Urinary bladder (tissue), 4 donors: ENCODE measurements at places on chromosomes 6 and 20. TPM values are rescaled to one million over a fixed set of nuclear protein-coding genes. Genes with fewer than 3 reads are reported as not detected.

RSPH9 gene
- 1.0 TPM for total RNA-seq

SIRPD gene
- total RNA-seq, result not detected

VWA7 gene
- total RNA-seq, result 0.42 TPM

C6orf15 gene
- total RNA-seq, result not detected

C4B gene
- 4.7 TPM for total RNA-seq

OPN5 gene
- total RNA-seq, result 0.05 TPM

ZNF334 gene
- total RNA-seq, result 20.5 TPM

NOX3 gene
- not detected for total RNA-seq

DYNLT2 gene
- total RNA-seq, result 2.4 TPM

CNKSR3 gene
- 20.9 TPM for total RNA-seq

PI3 gene
- not detected for total RNA-seq

MYMX gene
- not detected for total RNA-seq

C6orf132 gene
- total RNA-seq, result 2.7 TPM

TNFRSF6B gene
- total RNA-seq, result 0.42 TPM

PRPH2 gene
- 5.1 TPM for total RNA-seq

PXMP4 gene
- 12.2 TPM for total RNA-seq

OR2H2 gene
- total RNA-seq, result not detected

XKR7 gene
- 0.05 TPM for total RNA-seq

C2 gene
- 4.0 TPM for total RNA-seq

NR2E1 gene
- total RNA-seq, result not detected

ALDH5A1 gene
- total RNA-seq, result 9.3 TPM

FNDC11 gene
- total RNA-seq, result 0.63 TPM

ZNF335 gene
- 11.9 TPM for total RNA-seq

ZNF322 gene
- 43.1 TPM for total RNA-seq

RSPO3 gene
- total RNA-seq, result 4.9 TPM

ATXN1 gene
- total RNA-seq, result 137 TPM

SLC35D3 gene
- 0.16 TPM for total RNA-seq

TSBP1 gene
- total RNA-seq, result not detected

CST2 gene
- not detected for total RNA-seq

GMEB2 gene
- total RNA-seq, result 7.7 TPM

ADGRB3 gene
- total RNA-seq, result 29.4 TPM

VGLL2 gene
- total RNA-seq, result 0.11 TPM

MOG gene
- not detected for total RNA-seq

BPIFB2 gene
- total RNA-seq, result not detected

OR2J3 gene
- total RNA-seq, result not detected

PSORS1C1 gene
- 0.48 TPM for total RNA-seq

LY6G5C gene
- 0.37 TPM for total RNA-seq

RPP21 gene
- 15.0 TPM for total RNA-seq

VIP gene
- total RNA-seq, result 6.3 TPM

TRIM31 gene
- 1.3 TPM for total RNA-seq

TMEM74B gene
- 0.53 TPM for total RNA-seq

PNISR gene
- total RNA-seq, result 268 TPM

PRSS16 gene
- total RNA-seq, result 2.0 TPM

IP6K3 gene
- 0.95 TPM for total RNA-seq

TMEM200A gene
- total RNA-seq, result 24.8 TPM

HLA-B gene
- total RNA-seq, result 234 TPM

TREM1 gene
- total RNA-seq, result 0.26 TPM

MUCL3 gene
- total RNA-seq, result not detected

OARD1 gene
- 16.9 TPM for total RNA-seq

QRSL1 gene
- 21.6 TPM for total RNA-seq
